ENCODE measurements at places on chromosomes 11 and 22. TPM values are rescaled to one million over a fixed set of nuclear protein-coding genes. Genes with fewer than 3 reads are reported as not detected.

- no peak for ATAC-seq
Measured at GRCh38 chr11:113151521-113151920, 162.9 kb upstream of the TTC12 start.

DNA sequence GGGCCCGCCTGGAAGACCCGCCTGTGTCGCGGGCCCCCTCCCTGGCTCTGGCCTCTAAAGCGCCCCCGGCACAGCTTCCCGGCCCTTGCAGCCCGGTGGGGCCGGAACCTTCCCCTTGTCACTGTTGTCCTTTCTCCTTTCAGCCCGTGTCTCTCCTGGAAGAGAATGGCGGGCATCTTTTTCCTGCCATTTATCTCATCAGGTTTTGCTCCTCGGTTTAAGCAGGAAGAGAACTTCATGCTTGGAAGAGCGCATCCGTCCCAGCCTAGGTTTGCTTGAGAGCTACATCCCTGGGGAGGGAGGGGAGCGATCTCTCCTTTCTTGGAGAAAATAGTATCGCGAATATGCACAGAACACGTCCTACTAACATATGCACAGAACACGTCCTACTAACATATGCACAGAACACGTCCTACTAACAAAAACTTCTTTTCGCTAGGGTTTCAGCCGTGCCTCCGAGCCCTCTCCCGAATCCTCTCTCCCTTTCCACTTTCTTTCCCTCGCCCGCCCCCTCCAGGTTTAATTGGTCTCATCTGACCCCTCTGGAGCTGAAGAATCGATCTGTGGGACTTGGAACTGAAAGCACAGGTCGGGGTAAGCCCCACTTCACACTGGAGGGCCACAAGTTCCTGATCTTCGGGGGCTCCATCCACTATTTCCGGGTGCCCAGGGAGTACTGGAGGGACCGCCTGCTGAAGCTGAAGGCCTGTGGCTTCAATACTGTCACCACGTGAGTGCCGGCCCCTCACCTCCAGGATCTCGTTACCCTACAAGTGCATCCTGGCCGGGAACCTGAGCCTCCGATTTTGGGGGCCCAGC is 1.2 kb downstream of the GLB1L3 start:
- no peak for ATAC-seq

DNA sequence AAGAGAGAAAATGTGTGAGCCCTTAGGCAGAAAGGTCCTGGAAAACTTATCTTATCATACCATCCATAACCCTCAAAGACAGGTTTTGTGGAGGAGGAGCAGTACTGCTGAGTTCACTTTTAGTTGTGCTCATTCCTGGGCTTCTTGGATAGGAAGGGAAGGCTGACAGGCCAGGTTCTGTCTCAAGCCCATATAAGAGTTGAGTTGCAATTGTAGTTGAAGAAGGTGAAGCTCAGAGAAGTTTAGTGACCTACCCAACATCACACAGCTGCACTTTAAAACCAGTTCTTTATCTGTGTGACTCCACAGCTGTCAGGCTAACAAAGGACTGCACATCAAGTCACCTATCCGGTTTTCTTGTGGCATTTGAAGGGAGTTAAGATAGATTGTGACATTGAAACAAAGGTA is 13.0 kb downstream of the TEAD1 start:
- ATAC-seq: no peak

GRCh38 chr22:26918226-26918625 is 260.8 kb downstream of the MIAT start:
- ATAC-seq: peak; percentile 35

DNA sequence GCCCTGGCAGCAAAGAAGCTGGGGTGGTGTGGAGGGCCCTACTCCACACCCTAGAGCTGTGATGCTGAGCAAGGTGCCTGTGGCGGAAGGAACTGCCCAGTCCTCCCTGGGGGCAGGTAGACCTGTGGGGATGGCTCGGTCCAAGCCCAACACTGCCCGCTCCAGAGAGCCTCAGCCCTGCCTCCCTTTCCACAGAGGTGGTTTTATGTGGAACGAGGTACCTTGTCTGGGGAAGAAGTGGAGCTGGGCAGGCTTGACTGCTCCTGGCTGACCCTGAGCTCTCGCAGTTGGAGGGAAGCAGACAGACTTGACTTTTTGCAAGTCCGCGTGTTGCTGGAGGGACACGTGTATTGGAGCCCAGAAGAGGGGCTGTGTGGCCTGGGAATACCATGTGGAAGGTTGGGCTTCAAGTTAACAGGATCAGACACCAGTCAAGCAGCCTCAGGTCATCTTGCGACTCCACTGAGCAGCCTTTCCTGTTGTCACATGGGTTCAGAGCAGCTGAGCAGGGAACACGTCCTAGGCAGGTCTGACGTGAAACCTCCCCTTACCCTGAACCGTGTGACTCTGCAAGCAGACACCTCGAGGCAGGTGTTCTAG is 117.7 kb downstream of the CACNA1I start:
- no peak for ATAC-seq

DNA sequence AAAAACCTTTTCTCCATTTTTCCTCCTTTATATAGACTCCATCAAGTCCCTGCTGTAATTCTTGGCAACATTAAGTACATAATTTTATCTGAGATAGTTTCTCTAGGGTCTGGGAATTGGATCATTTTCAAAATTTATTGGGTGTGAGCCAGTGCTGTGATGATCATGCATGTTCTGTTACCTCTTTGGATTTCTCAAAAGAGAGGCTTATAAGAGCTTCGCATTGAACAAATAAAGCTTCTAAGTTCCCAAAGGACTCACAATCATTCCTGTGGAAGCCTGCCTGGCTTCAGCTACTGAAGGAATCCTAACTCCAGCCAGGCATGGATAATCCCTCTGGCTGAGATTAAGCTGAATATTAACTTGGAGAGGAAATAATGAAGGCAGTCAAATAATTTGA is 208.5 kb downstream of the RAB38 start:
- ATAC-seq: no peak

DNA sequence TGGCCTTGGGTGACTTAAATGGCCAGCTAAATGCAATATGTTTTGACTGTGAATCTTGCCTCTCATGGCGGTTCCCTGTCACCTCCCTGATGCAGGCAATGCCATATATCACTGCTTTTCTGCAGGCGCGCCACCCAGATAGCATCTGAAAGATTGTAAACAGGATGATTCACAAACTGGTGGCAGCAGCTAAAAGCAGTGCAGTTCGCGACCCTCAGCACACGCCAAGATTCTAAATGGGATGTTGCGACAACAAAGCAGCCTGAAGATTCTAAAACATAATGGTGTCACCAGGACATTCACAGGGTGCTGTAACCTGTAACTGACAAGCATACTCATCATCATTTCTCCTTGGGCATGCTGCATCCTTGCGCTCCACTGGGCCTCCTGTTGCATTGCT is 440.4 kb upstream of the CADM1 start:
- peak; percentile 87 for ATAC-seq

- no peak for ATAC-seq
Measured at GRCh38 chr22:30562366-30562765, 12.1 kb downstream of the GAL3ST1 start.

DNA sequence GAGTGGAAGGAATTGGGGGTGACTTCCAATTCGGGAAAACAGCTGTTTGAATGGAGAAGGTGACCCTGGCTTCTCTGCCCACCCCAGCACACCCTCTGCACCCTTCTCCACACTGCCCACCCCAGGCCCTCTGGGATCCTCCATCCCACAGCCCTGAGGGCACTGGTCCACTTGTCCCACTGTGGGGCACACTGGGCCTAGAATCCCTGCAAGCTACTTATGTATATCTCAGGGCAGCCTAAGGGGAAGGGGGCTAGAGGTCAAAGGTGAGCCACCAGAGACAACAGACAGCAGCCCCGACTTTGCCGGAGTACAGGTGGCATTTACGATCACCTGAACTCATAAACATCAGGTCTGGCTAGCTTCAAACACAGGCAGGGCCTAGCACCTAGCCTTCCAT is 673 bp upstream of the SCUBE2 start:
- no peak for ATAC-seq

- ATAC-seq: no peak
Measured at GRCh38 chr11:74154620-74155281, 16.1 kb downstream of the C2CD3 start.

GRCh38 chr22:41523464-41524221 is 20.6 kb downstream of the POLR3H start:
- ATAC-seq: no peak

DNA sequence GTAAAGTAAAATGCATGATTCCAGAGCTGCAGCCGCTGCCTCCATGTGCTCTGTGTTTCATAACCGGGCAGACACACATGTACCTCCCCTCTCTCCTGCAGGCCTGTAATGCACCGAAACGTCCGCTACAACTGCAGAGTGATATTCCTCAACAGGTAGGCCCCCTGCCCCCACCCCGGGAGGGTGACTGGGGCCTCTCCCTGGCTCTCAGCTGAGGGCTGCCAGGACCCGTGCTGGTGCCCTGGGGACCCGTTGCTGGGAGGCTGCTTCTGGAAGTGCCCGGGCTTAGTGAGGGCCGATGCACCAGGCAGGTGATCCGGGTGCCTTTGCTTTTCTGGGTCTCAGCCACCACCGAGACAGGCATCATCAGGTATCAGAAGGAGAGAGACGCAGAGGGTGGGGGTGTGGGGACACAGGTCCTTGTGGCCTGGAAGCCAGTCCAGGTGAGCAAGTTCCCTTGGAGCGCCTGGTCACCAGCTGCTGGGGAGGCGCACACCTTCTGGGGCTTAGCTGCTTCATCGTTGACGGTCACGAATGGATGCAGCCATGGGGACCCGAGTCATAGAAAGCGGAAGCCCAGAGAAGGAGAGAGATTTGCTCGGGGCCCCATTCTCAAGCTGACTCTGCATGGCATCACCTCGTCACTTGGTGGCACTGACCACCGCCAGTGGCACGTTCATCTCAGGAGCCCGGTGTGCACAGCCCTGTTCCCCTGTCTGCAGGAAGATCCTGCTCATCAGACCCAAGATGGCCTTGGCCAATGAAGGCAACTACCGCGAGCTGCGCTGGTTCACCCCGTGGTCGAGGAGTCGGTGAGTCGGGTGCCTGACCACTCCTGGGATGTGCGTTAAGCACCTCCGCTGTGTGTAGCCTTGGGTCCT is 10.6 kb downstream of the NADSYN1 start:
- no peak for ATAC-seq

DNA sequence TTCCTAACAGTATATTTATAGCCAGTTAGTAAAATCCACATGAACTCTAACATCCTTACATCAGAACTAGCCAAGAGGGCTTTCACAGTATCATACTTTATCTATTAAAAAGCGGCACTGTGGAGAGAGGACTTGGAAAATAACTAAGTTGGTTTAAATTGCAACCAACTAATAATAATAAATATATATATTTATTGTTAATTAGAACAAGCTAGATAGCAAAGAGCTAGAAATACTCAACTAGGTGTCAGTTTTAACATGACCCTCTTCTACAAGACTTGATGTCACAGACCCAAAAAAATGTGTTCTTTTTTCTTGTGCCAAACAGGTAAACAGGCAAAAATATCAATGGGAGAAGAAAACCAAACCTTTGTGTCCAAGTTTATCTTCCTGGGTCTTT is at the start of gene OR2D3:
OR2D3 (plus strand) TSS at position 301 of the 400 bp plus-strand sequence; CDS start at position 301, 0 bp downstream.
- ATAC-seq: no peak

GRCh38 chr22:20192972-20193760 is 42.3 kb upstream of the CCDC188 start:
- peak; percentile 35 for ATAC-seq

The CCDC89 gene
- 0.74 TPM for total RNA-seq

The OR52H1 gene
- total RNA-seq: 0.17 TPM
